Mammary epithelial cell (primary cell): ENCODE measurements at places on chromosomes 1 and 21. TPM values are rescaled to one million over a fixed set of nuclear protein-coding genes. Genes with fewer than 3 reads are reported as not detected.

DNA sequence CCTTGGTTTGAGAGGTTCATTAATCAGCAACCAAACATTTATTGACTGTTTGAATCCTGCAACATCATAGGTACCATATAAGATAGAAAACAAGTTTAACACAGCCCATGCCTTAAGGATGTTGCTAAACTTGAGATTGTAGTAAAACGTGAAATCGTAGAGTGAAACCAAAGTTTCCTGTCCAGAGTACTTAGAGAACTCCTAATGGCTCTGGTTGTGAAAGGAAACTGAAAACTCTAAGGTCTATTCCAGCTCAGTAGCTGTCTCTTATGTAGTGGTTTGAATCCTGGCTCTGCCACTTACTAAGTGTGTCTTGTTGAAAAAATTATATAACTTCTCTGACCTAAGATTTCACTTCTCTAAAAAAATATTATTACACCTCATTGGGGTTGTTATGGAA is 310.9 kb downstream of the NTNG1 start:
- DNase-seq: no peak

DNA sequence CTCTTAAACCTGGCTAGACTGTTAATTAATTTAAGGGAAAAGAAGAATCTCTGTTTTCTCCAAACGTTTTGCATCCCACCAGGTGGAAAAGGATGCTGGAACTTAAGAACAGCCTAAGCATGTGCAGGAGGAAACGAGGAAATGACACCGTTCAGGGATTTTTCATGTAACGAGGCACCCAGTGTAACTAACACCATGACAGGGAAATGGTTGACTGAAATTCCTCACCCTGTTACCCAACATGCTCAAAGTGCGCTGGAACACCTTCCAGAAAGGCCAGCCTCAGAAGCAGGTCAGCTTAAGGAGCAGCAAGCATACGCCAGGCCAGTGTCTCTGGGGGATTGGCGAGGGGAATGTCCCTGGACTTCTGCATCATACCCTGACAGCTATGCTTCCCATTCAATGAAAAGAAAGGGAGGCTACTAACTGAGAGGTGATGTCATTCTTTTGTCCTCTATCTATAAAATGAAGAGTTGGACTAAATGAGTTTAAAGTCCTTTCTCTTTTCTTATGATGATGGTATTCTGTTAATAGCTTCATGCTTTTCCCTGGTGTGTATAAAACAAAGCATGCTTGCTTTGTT is 21.6 kb downstream of the TNN start:
- no peak for DNase-seq

FYB2 gene
- total RNA-seq: not detected

GRCh38 chr1:22216210-22216883 is 73.5 kb upstream of the WNT4 start:
- DNase-seq: no peak

SLC25A34 gene
- 0.89 and 1.7 TPM in 2 replicates for total RNA-seq

TMPRSS15 gene
- total RNA-seq: not detected in 2 replicates

- peak; percentile 68 for DNase-seq
These were observed 64.2 kb downstream of the TCP10L start for GRCh38 chr21:32520875-32521735.

DNA sequence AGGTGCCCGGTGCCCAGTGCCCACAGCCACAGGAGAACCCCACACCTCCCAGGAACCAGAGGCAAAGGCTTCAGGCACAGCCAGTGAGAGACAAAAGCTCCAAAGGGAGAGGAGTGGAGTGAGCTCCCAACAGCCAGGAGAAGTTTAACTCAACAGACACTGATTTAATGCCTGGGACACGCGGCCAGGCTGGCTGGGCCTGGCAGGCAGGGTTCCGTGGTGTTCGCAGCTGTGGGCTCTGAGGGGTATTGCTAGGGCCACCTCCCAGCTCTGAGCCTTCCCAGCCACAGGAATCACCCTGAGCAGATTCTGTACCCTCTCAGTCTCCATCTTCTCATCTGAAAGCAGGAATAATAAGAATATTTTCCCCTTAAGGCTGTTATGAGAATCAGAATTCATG is 222.5 kb downstream of the NPHP4 start:
- no peak for DNase-seq

GRCh38 chr1:98688110-98688739 is 26.7 kb downstream of the SNX7 start:
- DNase-seq: no peak

RGS18 gene
- total RNA-seq: not detected

FLVCR1 gene
- 9.2 TPM for total RNA-seq

S100A9 gene
- 342 and 606 TPM in 2 replicates for total RNA-seq

CDC42SE1 gene
- total RNA-seq: 112 TPM

FCAMR gene
- not detected for total RNA-seq

KIAA1614 gene
- 3.7 TPM for total RNA-seq

GRCh38 chr1:65584399-65584798 is 163.9 kb downstream of the LEPR start:
- no peak for DNase-seq

DNA sequence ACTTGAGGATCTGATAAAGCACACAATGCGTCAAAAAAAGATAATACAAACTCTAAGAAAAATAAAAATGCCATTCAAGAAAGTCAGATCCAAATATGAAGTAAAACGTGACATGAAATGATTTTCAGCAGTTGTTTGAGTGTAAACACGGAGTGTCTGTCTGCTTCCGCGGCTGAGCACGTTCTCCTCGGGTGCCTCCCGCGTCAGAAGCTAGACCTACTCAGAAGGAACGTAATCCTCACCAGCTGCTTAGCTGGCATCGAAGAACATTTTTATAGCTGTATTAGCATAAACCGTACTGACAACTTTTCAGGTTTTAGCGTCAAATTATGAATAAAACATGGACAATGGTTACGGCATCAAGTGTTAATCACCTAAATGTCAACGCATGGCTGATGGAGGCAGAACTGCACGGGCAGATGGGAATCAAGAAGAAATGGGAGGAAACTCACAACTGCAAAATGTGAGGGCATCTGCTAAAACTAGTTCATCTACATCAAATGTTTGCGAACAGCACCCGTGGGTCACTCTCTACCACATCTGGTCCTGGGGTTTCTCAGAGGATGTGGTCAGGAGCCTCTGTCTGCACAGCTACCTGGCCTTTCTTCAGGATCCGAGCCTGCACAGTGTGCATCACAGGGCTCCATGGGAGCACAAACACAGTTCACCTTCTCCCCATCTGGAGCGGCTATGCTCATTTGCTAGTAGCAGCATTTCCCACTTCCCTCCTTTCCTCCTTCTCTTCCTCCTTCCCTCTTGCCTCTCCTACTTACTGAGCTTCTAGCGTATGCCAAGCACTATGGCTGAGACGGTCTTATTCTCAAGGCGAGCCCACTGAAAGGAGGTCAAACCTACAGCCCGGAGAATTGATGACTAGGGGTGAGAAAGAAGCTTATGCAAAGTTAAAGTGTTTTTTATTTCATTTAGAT is 40.0 kb downstream of the RCAN1 start:
- DNase-seq: no peak

DNA sequence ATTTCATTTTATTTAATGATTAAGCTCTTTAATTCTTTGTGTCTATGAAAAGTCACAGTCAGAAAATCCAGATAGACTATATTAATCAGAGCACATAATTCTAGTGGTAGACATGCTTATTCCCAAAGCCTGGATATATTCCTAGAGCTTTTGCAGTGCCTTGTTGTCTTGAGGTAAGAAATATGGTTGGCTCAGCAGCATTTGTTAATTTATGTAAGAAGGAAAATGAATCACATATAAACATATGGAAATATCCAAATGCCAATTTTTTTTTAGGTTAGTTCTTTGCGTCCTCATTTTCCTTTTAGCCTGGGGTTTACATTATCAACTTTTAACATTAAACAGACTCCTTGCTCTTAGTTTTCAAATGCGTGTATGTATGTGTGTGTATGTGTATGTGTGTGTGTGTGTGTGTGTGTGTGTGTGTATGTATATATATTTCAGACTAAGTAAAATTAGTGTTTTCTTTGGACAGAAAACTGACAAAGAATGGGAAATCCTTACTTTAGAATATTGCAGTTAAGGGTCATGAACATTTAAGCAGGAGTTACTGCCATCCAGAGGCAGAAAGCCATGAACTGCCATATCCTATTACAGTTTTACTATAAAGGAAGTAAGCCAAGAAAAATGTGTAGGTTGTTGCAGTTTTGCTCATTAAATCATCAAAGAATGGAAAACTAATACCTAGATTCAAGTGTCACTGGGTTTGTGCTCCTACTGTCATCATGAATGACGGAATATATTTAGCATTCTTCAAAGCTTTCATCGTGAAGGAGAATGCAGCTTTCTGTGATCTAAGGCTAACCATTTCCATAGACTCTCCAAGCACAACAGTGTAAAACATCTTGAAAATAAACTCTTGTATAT is 477.1 kb upstream of the NR5A2 start:
- DNase-seq: no peak

GRCh38 chr1:20058531-20058930 is 11.5 kb upstream of the PLA2G5 start:
- peak; percentile 88 for DNase-seq

GRCh38 chr1:149942207-149942606 is 5.5 kb upstream of the MTMR11 start:
- no peak for DNase-seq

TRNP1 gene
- 99.0 TPM for total RNA-seq
